ENCODE measurements at places on chromosomes 6 and 20.

DNA sequence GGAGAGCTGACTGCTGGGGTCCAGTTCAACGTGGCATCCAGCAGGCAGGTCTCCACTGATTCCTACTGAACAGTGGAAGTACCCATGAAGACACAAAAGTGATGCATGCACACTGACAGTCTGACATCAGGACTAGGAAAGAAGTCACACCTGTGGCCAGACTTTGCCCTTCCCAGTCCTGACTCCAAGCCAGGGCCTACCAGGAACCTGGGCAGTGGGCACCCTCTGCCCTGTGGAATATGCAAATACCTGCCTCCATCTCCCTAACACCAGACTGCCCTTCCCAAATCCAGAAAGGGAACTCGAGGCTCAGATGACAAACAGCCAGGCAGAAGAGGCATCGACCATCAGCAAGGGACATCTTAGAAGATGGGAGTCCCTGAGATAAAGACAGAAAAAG is 50.9 kb downstream of the SLC23A2 start:
- DNase-seq = no peak

- no peak for DNase-seq
Measured at GRCh38 chr6:168343239-168344150, 23.9 kb upstream of the DACT2 start.

DNA sequence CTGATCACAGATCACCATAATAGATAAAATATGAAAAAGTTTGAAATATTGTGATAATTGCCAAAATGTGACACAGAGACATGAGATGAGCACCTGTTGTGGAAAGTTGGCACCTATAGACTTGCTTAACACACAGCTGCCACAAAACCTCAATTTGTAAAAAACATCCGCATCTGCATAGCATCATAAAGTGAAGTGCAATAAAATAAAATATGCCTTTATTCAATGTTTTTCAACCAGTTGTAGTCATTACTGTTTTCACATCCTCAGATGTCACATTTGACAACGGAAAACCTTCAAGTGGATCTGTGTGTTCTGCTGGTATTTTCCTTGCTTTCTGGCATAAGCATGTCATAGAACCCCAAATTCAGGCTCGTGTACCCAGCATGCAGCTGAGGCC is 50.2 kb upstream of the IFNGR1 start:
- no peak for DNase-seq

DNA sequence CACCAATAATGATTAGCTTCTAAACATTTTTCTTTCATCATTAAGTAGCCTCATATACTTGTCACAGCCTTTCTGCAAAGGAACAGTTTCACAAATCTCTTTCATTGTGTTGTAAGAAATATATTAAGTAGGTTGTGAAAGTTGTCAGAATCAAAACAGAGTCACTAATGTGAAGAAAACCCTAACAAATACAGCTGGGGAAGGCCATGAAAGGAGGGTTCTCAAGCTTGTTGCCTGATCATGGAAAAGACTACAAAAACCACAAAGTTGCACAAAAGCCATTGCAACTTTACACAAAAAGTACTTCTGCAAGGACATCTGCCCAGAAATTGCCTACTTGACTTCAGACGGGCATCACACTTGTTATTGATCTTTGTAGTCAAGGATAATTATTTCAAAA is 216.1 kb downstream of the ALDH8A1 start:
- DNase-seq = no peak

All from stimulated activated CD4-positive, alpha-beta T cell treated with anti-CD3 and anti-CD28 coated beads, Interleukin-1b, Interleukin-23, amount 100 ng/mL, for 4 hours (primary cell).